ENCODE measurements at places on chromosomes 12 and 14.

DNA sequence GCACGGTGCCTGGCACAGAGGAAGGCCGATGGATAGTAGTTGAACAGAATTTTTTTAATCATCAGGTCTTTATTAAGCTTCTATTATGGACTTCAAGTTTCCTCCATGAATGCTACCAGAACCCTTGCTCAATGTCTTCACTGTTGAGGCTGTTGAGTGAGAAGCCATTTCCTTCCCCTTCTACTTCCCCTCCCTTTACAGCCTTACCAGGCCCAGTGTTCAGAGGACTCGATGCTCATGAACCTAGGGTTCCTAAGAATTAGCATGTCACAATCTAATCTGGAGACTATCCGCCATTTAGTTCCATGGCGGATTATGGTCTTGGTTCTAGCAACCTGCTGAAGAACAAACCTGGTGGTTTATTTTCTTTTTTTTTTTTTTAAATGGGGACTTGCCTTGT, 17.7 kb downstream of the ETV6 start:
- DNase-seq, result no peak

DNA sequence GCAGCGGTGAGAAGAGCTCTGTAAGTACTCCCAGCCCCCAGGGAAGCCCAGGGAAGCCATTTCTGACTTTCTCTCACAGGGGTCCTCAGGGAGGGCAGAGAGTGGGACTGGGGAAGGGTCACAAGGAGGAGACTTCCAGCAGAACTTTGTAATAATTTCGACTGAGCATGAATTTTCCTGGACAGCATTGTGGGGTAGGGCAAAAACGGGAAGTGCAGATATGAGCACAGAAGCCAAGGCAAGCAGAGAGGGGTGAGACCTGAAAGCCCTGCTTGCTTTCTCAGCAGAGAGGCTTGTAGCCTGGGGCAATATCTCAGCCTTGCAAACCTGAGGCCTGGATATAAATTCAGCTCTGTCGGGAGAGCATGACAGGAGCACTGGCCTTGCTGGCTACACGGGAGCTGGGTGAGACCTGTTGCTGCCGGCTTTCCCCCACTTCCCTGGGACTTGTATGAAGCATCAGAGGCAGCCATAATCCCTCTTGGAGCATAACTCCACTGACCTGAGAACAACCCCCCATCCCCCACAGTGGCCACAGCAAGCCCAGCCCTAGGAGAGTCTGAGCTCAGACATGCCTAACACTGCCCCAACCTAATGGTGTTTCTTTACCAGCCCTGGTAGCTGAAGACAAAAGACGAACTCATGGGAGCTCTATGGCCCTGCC, 9.8 kb upstream of the IQSEC3 start:
- DNase-seq, result no peak

- no peak for DNase-seq
These were observed 254.6 kb downstream of the FBXL14 start for GRCh38 chr12:1339618-1340319.

- no peak for DNase-seq
These were observed 12.7 kb downstream of the PROX2 start for GRCh38 chr14:74863274-74863673.

DNA sequence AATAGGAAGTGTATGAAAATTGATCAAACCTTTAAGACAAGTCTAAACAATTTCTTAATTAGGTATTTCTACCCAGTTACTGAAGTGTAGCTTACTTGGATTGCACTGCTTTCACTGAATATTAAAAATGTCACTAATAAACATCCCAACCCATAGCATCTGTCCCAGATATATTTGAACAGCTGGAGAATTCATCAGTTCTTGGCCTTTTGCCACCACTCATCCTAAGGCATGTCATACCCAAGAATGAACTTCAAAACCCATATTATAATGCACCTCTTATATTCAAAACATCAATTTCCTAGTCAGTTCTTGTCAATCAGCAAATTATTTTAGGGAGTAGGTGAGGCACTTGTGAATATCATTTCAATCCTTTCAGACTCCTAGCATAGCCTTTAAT, 392.3 kb downstream of the PAWR start:
- DNase-seq, result no peak

DNA sequence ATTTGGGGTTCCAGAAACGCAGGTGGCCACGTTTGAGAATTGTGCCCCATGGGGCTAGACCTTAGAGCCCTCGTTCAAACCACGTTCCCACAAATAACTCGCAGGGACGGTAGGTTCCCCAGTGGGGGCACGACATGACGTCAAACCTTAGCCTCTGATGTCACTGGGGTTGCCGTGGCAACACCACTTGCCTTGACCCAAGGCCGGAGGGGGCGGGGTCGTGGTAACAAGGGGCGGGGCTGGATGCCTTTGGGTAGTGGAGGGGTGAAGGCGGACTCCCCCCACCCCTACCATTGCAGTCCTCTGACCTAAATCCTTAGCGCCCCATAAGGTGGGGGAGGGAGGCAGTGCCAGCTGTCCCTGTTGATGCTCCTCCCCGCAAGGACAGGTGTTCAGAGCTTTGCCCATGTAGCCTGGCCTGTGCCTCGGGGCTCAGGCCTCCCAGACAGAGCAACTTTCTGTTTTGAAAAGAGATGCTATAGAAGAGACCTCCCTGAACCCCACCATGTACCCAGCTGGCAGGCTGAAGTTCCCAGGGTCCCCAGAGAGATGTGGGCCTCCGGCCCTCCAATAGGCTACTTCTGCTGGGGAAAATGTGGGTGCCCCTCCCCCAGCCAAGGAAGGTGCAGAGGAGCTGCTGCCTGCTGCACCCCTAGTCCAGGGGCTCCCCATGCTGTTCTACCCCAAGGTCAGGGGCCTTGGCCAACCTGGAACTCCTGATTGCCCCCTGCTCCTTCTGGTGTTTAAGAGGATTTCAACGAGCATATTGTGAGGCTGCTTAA, 1.9 kb downstream of the FAM222A start:
- no peak for DNase-seq

DNA sequence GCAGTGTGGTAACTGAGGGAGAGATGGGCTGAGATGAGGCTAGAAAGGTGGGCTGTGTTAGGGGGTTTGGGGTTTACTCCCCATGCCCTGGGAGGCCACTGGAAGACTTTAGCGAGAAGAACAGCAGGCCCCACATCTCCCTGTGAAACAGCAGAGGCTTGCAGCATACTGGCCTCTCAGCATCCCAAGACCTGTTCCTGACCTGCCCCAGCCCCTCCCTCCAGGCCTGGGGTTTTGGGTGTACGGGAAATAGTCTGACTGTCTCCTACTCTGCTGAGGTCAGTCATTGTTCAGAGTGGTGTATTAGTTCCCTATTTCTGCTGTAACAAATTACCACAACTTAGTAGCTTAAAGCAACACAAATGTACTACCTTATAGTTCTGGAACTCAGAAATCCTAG, 103.5 kb upstream of the HIF1A start:
- DNase-seq, result no peak
